Smooth muscle cell of the brain vasculature (primary cell): ENCODE measurements at places on chromosomes 11 and 22.

GRCh38 chr11:4054643-4055042, 40.0 kb upstream of the RRM1 start:
- no peak for DNase-seq

DNA sequence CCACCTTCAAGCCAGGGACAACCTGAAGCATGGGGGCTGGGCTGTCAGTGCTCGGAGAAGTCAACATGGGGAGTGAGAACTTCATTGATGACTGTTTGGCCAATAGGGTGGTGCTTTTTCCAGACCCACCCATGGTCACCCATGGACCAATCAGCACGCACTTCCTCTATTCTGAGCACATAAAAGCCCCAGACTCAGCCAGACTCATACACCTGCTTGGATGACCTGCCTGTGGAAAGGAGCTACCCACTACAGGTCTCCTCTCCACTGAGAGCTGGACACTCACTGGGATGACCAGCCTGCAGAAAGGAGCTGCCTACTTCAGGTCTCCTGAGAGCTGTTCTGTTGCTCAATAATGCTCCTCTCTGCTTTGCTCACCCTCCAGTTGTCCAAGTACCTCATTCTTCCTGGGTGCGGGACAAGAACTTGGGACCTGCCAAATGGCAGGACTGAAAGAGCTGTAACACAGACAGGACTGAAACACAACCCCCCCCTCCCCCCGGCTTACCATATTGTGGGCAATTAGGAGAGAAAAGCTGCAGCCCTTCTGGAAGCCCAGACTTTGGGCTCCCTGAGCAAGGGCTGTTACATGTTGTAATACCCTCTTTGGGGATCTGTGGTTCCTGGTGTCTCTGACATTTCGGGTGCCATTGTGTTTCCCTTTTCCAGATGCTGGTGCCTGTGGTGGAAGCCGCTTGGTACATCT, 44.4 kb upstream of the WNT11 start:
- DNase-seq, result no peak

DNA sequence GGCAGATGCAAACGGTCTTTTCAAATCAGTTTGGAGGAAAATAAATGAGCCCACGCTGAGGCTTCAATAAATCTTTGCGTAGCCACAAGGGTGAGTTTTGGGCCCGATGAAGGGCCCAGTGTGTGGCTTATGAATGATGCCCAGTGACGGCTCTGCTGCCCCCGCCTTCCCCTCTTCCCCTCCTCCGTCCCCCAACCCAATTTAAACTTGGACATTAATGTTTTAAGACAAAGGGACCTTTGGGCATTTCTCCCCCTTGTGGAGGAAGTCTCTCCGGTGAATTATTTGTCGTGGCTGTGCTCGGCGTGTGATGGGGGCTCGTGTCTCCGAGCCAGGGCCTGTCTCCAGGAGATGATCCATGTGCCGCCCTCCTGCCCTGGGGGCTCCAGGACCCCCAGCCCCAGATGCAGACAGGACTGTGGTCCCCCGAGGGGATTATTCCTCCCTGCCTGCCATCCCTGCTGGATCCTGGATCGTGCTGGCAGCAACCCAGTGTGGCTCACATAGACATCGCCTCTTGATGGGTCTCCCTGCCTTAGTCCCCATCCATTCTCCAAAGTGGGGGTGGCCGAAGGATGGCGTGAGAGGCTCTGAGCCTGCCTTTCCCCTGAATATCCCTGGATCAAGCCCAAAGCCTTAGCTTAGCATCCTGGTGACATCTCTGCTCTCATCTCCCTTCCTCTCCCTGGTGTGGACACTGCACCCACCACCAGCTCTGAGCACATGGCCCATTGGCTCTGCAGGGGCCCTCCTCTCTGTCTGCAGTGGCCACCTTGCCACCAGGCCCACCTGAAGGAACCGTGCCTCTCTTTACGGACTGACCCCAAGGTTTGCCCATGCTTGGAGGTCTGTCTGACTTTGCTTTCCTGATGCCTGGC, 56.4 kb downstream of the SMIM38 start:
- DNase-seq, result no peak

DNA sequence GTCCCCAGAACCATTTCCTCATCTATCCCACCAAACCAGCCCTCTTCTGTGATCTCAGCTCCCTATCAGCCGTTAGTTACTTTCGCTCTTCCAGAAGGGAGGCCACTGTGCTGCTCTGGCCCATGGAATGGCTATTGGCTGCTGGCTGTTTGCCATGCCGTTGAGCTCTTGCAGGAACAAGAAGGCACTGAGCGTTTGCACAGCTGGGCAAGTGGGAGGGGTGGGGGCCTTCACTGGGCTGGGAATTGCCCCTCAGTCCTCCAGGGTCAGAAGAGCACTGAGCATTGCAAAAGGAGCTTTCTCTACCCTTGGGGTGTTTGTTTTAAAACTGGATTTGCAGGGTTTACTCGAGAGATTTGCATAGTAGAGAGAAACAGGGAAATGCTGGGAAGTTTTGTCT, 129.0 kb upstream of the PARVA start:
- peak; percentile 62 for DNase-seq

DNA sequence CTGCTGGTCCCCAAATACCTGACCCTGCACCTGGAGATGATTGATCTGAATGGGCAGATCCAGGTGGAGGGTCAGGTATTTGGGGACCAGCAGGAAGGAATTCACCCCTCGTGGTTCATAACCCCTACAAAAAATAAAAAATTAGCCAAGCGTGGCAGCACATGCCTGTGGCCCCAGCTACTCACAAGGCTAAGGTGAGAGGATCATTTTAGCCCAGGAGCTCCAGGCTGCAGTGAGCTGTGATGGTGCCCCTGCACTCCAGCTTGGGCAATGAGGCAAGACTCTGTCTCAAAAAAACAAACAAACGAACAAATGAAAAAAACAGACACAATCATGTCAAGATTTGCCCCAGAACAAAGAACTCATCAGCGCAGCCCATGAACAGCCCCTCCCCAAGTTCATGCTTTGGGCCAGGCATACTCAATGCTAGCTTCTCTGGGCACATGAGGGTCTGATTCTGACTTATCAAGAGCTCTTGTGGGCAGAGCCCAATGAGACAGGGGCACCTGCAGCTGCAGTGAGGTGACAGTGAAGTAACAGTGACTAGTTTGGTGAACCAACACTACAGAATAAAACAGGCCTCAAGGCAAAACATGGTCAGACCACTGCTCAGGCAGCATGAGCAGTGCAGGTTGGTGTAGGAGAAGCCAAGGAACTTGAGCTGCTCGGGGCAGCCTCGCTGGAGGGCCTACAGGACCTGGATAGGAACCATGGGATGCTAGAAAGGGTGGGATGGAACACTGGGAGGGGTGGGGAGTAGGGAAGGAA, 10.2 kb upstream of the FCHSD2 start:
- no peak for DNase-seq

GRCh38 chr11:114060392-114061047, 1.0 kb downstream of the ZBTB16 start:
- no peak for DNase-seq

DNA sequence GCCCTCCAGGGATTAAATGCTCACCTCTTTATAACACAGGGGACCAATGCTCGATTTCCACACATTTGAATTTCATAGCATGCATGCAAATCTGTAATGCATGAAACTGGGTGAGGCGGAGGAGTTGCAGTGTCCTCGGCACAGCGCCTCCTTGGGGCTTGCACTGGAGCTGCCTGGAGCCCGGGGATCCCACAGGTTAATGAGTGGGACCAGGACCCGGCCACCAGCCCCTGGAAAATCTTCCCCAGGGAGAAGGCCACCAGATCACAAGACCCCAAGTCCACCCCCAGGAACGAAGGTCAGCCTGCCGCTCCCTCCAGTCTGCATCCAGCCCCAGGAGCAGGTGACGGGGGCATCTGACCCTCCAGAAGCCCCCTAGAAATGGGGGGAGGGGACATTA, 119.1 kb downstream of the MN1 start:
- DNase-seq, result no peak

GRCh38 chr11:116605543-116606459, 167.0 kb downstream of the BUD13 start:
- DNase-seq, result no peak

- no peak for DNase-seq
Observed at GRCh38 chr11:108662700-108663099, 2.2 kb upstream of the DDX10 start.

- no peak for DNase-seq
Observed at GRCh38 chr11:132405728-132406127, 1035.3 kb downstream of the NTM start.

DNA sequence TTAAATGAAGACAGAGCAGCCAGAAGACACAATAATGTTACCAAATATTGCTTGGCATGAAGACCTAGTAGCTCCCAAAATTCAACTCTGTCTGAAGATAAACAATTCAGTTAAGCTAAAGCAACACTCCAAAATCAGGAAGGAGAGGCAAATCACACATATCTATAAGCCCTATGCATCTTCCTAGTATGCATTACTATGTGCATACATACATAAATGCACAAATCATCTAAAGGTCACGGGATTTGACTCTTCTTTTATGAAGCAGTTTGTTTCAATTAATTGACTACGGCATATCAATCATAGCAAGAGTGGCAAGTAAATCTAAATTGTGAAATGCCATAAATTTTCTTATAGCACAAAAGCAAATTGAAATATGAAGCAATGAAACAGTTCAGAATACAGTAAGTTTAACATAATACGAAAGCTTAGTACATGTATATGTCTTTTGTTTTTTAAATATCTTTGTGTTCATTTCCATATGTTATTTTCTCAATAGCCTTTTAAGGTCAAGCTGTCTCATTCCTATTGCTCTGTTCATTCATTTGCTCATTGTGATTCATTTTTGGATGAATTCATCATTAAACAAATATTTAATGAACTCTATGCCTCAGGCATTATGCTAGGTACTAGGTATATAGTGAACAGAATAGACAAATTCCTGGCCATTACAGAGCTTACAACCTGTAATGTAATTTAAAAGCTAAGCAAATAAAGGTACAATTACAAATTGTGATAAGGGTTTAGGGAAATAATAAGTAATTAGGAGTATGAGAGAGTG, 540.5 kb downstream of the DLG2 start:
- DNase-seq, result no peak

DNA sequence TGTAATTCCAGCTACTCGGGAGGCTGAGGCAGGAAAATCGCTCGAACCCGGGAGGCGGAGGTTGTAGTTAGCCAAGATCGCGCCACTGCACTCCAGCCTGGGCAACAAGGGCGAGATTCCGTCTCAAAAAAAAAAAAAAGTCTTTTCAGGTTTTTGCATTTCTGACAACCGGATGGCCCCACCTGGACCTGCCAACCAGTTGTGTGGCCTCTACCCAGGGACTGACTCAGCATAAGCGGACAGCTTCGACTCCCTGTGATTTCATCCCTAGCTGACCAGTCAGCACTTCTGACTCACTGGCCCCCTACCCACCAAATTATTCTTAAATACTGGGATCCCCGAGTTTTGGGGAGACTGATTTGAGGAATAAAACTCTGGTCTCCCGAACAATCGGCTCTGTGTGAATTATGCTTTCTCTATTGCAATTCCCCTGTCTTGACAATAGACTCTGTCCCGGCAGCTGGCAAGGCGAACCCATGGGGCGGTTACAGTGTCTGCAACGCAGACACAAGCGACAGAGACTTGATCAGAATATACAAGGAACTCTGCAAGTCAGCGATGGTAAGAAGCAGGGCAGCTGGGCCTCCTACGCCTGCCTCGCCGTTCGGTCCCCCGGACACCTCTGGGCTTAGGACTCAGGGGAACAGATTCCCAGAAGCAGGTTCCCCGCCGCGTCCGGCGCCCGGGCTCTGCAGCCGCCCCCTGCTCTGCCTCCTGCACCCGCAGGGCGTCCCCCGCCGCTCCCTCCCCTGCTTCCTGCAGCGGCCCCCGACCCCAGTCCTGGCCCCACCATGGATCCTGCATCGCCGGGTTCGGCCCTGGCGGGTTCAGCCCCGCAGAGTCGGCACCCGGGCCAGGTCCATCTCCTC, 741 bp upstream of the TALDO1 start:
- DNase-seq, result no peak

DNA sequence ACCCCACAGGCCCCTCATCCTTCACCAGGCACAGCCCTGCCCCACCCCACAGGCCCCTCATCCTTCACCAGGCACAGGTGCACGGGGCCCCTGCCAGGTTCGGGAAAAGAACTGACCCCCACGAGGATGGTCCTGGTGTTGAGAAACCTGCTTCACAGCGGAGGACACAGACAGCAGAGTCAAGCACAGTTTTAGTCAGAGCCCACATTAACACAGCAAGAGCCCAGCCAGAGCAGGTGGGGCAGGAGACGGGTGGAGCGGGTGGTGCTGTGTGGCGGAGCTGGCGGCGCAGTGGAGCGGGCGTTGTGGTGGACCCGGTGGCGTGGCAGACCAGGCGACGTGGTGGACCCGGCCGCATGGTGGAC, 1085.5 kb downstream of the BRD1 start:
- DNase-seq, result no peak

DNA sequence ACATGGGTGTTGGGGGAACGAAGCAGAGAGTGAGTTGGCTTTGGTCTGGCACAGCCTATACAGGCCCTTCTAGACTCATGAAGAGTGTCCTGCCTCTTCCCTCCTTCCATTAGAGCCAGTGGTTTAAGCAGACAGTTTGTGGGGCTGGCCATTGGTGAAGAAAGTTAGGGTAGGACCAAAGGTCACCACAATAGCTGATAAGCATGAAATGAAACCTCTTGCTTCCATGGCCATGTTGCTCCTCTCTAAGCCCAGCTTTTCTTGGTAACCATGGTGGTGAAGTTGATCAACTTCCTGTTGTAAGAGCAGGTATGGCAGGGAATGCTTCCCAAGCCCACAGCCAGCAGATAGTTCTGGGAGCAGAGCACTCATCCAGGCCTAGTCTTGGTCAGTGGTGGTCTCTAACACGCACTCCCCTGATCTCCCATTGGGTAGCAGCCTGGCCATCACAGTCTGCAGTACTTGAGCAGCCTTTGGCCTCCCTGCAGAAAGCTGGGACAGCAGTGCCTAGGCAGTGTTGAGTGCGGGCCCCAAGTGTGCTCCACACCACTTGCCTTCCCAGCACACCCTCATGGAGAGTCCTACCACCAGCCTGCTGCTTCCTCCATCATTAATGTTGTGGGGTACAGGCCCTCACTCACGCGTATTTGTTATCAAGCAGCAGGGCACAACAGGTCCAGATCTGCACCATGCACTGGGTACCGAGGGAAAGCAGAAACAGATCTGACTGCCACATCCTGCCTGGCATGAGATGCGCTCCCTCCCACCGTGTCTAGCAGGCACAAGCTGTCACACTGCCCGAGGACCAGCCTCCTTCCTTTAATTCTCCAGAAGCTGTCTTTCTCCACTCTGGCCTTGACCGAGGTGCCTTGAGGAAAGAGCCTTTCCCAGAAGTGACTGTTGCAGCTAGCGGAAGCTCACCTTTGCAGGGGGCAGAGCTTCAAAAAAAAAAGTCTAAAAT, 65.8 kb upstream of the SUSD2 start:
- no peak for DNase-seq

GRCh38 chr11:127804747-127805400, 782.5 kb downstream of the ETS1 start:
- DNase-seq, result no peak
